Kidney epithelial cell (primary cell): ENCODE measurements at places on chromosomes 3 and 15. TPM values are rescaled to one million over a fixed set of nuclear protein-coding genes. Genes with fewer than 3 reads are reported as not detected.

DNA sequence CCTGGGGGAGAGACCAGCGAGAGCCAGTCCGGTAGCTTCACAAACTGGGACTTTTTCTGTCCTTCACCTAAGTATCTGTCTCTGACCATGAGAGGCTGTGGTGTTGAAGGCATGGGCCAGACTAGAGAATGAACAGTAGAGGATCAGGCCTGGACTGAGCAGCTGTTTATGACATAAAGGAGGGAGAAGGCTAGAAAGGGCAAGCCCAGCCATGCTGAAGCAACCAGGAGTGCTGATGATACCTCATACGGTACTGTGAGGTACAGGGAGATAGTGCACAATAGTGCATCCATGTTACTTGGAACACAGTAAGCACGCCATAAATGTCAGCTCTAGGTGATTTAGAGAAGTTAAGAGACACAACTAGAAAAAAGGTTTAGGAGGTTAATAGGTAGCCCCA is 22.6 kb upstream of the TIMP4 start:
- no peak for DNase-seq

DNA sequence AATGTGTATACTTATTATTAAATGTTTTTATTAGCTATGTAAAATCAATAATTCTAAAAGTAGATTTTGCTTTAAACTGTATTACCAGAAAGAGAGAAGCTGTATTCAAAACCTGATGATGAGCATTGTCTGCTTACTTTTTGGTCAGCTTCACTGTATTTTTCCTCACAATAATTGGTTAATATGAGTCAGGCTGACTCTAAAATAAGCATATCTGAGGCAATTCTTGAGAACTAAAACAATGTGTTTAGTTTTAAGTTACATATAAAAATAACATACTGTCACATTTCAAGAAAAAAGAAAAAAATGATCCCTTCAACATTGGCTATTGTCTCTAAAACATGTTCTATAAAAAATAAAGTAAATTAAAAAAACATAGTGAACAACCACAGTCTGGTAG is 66.1 kb downstream of the EPHA3 start:
- DNase-seq = no peak

DNA sequence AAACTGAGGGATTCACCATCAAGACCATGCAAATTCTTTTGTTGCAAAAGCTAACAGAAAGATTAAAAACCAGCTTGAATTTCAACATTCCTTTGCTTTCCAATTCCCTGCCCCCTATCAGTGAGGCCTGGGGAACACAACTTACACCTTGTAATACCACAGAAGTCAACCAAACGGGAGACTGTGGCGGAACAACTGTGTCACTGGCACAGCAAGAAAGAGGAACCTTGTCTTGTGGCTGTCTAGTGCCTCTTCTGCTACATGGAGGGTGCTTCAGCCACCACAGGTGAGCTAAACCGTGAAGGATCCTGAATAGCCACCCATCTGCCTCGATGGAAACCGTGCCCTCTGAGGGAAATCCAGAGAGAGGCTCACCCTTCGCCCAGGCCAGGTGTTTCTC is 11.4 kb downstream of the CCDC12 start:
- no peak for DNase-seq

DNA sequence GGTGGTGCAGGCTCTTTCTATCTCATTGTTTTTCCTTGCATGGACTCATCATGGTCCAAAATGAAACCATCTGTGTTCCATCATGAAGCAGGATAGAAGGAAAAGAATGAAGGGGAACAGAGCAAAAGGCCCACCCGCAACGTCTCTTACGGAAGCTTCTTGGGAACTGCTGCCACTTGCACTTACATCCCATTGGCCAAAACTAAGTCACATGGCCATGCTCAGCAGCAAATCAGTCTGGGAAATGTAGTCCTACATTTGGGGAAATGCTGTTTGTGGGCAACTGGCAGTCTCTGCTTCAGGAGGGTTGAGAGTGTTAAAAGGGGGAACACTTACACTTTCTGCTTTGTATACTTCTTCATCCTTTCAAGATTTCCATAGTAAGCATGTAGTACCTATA is 191.6 kb downstream of the SV2B start:
- DNase-seq = no peak

DNA sequence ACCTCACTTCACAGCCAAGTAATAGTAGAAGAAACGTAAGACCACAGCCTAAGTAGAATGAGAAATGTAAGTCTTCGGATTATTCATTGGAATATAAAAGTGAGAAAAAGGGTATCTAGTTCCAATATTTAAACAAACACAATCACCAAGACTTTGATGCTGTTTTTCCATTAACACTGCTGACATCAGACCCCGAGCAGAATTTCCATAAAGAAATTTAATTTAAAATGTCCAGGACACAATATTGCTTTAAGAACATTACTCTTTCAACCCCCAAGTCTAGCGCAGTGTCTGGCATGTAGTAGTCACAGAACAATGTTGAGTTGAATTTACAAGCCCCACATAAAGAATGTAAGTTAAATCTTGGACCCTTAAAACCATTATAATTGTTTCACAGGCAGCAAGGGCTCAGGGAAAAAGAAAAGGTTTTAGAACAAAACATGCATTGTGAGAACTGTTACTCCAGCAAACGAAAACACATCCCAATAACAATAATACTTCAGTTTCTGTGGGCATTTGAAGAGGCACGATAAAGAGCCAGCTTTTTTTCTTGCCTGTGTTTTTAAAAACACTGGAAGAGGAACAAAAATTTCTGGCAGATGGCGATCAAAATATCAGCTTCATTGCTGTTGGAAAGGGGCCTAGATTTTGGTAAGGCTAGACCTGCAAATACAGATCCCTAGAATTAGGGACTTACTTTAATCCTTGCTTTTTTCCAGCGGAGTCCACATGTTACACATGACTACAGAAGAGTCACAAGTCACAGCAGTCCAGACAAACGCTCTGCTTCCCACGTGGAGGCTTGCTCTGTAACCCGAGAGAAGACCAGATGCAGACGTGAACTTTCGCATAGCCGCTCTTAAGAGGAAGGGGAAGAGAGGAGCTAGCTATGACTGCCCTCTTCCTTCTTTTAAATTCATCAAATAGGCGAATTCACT is 77.9 kb upstream of the IGSF10 start:
- DNase-seq = no peak

JAGN1 gene
- 38.7 and 56.0 TPM in 2 replicates for total RNA-seq

ERC2 gene
- total RNA-seq = 6.0 and 17.0 TPM in 2 replicates
